Activated CD8-positive, alpha-beta memory T cell treated with anti-CD3 and anti-CD28 coated beads, Interleukin-2, amount 10 ng/mL, durations not matched to agents 7 days and 5 days (primary cell): ENCODE measurements at places on chromosomes 2 and 18. TPM values are rescaled to one million over a fixed set of nuclear protein-coding genes. Genes with fewer than 3 reads are reported as not detected.

GRCh38 chr2:176079285-176079830 is 4.4 kb downstream of the EVX2 start:
- peak; percentile 19 for DNase-seq

GRCh38 chr2:238061315-238062202 is 758 bp downstream of the SCLY start:
- DNase-seq = peak; percentile 58

- DNase-seq = no peak
Observed at GRCh38 chr18:57768537-57769326, 34.4 kb downstream of the ATP8B1 start.

DNA sequence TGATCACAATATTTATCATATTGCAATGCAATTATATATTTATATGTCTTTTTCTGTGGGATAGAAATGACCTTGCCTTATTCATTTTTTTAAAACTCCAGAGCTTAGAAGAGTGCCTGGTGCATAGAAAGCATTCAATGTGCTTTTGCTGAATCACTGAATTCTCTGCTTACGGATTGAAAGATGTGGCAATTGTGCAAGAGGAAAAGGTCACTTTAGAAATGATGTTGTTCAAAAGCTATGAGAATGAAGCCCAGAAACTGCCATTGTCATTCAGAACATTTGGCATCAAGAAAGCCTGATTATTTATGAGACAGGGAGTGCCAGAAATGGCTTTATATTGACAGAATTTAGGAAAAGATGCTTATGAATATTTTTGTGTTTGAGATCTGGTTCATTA is 678.6 kb upstream of the CDH2 start:
- no peak for DNase-seq

Gene NLRC4
- total RNA-seq = 0.07 TPM
